NCI-H774 (cell line): ENCODE measurements at places on chromosomes 5 and 9.

DNA sequence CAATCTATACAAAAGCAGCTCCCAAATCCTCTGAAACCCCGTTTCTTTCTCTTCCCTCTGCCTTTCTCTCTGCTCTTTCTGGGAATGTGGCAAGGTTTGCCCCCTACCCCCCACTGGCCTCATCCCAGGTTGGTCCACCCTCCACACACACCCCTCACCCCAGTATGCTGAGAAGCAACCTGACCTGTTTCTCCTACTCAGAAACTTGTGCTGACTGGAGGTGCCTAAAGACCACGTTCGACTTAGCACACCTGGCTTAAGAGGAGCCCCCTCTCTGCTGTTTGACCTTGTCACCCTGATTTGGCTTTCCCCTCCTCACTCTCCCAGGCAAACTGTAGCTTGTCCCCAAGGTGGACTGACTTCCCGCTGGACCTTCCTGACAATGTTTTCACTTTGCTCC is 1.1 kb upstream of the SEPTIN8 start:
- no peak for DNase-seq

DNA sequence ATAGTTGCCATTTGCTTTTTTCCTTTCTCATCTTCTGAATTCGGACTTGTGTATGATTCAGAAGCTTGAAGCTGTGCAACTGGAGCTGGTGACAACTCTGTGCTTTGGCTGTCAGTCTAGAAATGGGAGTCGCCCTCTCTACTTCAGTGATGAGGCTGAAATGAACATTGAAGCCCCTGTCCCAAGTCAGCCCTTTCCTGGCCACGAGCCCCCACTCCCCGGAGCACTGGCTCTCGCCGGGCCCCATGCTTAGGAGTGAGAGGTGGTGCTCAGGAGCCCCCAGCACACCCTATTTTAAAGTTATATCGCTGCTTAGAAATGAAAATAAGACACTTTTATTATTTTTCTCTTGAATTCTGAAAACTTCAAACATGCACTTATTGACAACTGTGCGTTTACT is 66.0 kb downstream of the PSMB7 start:
- no peak for DNase-seq

GRCh38 chr5:68657055-68657961 is 436.5 kb upstream of the SLC30A5 start:
- DNase-seq: no peak

GRCh38 chr9:123871781-123872180 is 58.1 kb downstream of the DENND1A start:
- no peak for DNase-seq

- DNase-seq: no peak
Observed at GRCh38 chr5:67165526-67166459, 30.8 kb downstream of the CD180 start.

DNA sequence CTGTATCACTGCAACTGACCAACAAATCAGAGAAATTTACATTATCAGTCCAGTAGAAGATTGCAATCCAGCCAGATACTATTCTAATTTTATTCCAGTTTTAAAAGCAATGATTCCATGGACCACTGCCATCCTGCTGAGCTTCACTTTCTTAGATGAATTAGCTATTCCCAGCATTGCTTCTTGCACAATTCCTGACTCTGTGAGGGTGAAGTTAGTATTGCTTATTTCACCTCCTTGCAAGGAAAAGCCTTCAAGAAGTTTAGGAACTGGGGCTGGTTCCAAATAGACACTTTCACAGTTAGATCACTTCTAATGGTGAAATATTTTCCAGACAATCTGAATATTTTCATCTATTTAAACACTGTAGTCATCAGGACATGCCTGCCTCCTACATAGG is 338.6 kb upstream of the TNC start:
- DNase-seq: no peak

DNA sequence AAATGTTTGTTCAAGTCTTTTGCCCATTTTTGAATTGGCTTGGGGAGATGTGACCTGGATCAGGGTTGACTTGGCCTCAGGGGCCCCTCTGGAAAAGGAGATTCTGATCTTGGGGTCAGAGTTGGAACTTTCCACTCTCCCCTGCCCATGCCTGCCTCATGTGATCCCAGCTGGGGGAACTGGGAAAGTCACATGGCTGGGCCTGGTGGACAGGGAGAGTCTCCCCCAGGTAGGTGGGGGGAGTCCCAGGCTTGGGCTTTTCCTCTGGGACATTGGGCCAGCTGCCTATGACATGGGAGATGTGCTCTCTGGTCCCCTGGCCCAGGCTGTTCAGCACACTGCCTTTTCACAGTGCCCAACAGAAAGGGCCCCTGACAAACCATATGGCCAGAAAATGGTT is 60.7 kb downstream of the NDST1 start:
- no peak for DNase-seq

- no peak for DNase-seq
Observed at GRCh38 chr9:21428235-21428634, 12.0 kb upstream of the IFNA1 start.

GRCh38 chr5:142981886-142982820 is 212.0 kb downstream of the ARHGAP26 start:
- peak; percentile 39 for DNase-seq

GRCh38 chr9:77738932-77739331 is 90.8 kb upstream of the GNA14 start:
- DNase-seq: no peak

GRCh38 chr5:134491841-134492442 is 33.5 kb upstream of the JADE2 start:
- DNase-seq: no peak

- DNase-seq: no peak
Observed at GRCh38 chr5:14295610-14296009, 152.5 kb downstream of the TRIO start.

- DNase-seq: no peak
Observed at GRCh38 chr5:141874262-141874964, 3.8 kb downstream of the PCDH1 start.

- DNase-seq: no peak
Observed at GRCh38 chr9:81052846-81053245, 636.5 kb downstream of the TLE1 start.

- DNase-seq: no peak
Observed at GRCh38 chr9:91407580-91408318, 15.9 kb downstream of the NFIL3 start.
